HCEC 1CT (cell line): ENCODE measurements at places on chromosomes 7 and 10.

- no peak for DNase-seq
Observed at GRCh38 chr10:59265141-59265540, 88.7 kb downstream of the PHYHIPL start.

DNA sequence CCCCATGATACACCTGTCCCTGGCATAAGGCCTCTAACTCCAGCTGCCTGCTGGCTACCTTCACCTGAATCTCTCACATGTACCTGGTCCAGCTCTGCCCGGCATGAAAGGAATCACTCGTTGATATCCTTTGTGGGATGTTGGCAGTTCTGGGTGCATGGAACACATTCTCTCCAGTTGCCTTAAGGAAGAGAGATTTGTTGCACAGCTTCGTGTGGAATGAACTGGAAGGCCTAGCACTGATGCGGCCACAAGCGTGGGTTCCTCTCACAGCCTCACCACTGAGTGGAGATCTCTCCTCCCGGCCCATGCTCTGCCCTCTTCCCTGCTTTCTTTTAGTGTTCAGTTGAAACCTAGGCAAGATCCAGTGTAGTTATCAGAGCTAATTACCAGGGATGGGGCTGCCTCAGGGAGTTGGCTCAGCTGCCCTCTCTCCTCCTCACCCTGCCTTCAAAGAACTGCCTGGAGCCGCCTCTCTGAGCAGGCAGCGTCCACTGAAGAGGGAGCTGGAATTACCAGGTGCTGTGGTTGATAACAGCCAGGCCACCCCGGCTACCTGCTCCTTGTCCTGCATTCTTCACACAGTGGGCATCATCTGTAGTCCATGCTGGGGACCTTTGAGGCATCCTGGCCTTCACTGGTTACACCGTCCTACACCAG lies 194.3 kb downstream of the CCDC3 start:
- no peak for DNase-seq

DNA sequence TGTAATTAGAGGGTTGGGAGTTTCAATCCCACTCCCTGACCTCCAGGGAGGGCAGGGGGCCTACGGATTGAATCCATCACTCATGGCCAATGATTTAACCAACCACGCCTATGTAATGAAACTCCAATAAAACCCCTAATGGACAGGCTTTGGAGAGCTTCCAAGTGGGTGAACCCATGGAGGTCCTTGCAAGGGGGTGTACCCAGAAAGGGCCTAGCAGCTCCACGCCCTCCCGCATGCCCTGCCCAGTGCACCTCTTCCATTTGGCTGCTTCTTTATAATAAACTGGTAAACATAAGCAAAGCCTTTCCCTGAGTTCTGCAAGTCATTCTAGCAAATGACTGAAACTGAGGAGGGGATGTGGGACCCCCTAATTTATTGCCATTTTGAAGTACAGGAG lies 280.1 kb downstream of the FRMD4A start:
- DNase-seq: no peak

- no peak for DNase-seq
Observed at GRCh38 chr7:86600506-86601290, 43.0 kb upstream of the GRM3 start.

DNA sequence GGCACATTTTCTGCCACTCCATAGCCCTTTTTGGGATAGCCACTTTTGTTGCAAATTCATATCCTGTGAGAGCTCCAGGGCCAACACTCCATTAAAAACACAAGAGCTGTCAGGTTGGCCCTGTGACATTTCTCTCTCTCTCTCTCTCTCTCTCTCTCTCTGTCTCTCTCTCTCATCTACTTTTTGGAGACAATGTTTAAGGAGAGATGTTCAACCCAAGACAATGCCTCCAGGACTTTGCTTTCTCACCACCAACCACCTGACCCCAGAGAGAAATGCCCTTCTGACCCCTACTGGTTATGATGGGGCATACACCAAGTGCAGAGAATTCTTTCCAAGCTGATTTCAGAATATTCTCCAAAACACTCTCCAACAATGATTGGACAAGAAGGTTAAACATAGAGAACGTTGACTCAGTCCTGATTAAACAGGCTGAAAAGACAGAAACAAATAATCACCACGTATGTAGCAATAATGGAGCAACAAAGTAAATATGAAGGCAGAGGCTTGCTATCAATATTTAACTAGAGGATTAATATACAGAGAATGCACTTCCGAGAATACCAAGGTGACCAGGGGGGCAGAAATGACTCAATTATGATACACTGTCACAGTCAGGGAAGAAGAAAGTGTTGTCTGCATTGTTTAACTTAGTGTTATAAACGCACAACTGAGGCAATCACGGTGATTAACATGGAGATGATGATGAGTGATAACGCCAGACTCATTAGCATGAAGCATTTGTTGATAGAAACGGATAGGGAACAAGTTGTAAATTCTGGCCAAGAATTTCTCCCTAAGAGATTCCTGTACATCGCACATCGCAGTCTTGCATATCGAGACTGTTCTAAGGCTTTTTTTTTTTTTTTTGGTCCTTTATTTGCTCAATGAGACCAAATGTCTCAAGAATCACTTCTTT lies 178.5 kb downstream of the NRP1 start:
- peak; percentile 91 for DNase-seq

DNA sequence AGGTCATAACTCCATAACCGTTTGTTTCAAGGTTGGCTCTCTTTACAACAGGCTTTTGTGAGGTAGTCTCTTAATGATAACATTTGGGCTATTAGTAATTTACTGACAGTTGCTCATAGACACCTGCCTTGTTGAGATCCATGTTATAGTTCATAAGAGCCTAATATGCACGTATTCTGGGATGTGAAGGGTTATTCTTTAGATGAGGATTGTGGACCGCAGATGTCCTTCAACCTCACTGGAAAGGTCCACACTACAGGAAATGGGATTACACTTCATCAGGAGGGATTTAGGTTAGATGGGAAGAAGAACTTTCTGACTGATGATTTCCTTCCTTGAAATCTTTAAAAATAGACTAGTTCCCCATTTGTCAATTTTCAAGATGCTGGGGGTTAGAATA lies 62.8 kb downstream of the SAMD9 start:
- DNase-seq: no peak

GRCh38 chr10:130222381-130222780 lies 86.2 kb downstream of the GLRX3 start:
- DNase-seq: no peak

DNA sequence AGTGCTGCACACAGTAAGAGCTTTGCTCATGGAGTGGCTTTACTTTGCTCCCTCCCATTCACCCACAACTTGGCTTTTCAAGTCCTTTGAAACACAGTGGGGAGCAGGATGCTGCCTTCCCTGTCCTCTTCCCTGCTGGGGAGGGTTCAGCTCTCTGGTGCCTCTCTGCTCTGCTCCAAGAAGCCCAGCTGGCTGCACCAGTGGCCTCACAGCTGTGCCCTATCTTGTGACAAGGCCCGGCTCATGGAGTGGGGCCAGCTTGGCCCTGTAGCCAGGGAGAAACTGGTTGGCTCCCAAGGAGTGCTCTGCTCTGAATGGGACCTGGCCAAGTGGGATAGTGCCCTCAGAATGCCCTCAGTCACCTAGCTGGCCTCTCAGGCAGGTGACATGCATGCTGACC lies 212.3 kb upstream of the ZMIZ1 start:
- DNase-seq: no peak

- peak; percentile 54 for DNase-seq
Observed at GRCh38 chr7:123643495-123644441, 11.9 kb upstream of the LMOD2 start.

- no peak for DNase-seq
Observed at GRCh38 chr7:43516581-43517342, 66.1 kb upstream of the STK17A start.

GRCh38 chr10:62243647-62243997 lies 25.0 kb downstream of the RTKN2 start:
- DNase-seq: no peak

- DNase-seq: no peak
Observed at GRCh38 chr10:94706089-94706488, 22.6 kb downstream of the CYP2C18 start.

- DNase-seq: no peak
Observed at GRCh38 chr7:140638173-140638791, 2.3 kb downstream of the DENND2A start.

- no peak for DNase-seq
Observed at GRCh38 chr7:95623788-95624187, 27.5 kb upstream of the PDK4 start.

GRCh38 chr10:12689893-12690292 lies 311.6 kb downstream of the CCDC3 start:
- no peak for DNase-seq
